ENCODE measurements at places on chromosomes 6 and 20.

DNA sequence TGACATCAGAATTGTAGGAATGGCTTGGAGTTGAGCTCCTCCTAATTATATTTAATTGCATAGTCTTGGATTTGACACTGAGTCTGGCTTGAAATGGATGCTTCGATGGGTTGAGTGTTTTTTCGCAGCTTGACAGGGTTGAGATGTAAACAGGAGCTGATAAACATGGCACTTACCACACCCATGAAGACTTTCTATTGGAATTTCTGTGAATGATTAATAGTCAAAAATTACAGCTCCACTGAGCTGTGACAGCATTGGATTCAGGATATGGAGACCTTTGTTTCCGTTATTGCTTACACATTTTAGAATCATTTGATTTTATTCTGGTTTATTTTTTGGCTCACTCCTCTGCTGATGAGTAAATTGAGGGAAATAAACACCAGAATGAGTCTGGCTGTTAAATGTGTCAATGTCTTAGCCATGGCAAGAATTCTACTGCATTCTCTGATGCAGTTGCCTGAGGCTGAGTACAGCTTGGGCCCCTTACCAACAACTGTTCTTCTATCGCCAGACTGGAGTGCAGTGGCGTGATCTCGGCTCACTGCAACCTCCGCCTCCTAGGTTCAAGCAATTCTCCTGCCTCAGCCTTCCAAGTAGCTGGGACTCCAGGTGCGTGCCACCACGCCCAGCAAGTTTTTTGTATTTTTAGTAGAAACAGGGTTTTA, 128.1 kb upstream of the DOK5 start:
- no peak for DNase-seq

DNA sequence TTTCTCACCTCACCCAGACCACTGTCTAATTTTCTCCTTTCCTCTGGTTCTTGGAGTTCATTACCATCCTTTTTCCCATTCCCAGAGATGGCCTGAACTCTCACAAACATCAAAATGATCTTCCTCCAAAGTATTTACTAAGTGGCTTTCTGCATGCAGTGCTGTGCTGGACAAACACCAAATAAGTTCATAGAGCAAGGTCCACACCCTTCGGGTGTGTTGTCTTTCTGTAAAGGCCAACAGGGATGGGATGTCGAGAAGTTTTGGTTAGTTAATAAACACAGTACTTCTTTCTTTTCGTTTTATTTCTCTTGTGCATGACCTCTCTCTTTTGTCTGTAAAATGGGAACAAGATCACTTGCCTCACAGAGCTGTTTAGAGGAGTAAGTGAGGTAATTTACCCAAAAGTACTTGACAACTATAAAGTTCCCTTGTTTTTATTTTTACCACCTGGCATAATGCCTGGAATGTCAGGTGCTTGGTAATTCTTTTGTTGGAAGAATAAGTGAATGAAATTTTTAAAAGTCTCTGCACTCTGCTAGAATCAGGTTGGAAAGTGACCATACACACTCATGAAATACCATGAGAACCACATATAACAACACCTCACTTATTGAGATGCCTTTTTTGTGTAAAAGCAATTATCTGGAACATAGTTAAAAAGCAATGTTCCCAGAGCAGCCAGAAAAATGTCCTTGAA, 22.8 kb upstream of the CCN6 start:
- DNase-seq: no peak

GRCh38 chr20:45459606-45460005, 9.9 kb upstream of the WFDC2 start:
- no peak for DNase-seq

DNA sequence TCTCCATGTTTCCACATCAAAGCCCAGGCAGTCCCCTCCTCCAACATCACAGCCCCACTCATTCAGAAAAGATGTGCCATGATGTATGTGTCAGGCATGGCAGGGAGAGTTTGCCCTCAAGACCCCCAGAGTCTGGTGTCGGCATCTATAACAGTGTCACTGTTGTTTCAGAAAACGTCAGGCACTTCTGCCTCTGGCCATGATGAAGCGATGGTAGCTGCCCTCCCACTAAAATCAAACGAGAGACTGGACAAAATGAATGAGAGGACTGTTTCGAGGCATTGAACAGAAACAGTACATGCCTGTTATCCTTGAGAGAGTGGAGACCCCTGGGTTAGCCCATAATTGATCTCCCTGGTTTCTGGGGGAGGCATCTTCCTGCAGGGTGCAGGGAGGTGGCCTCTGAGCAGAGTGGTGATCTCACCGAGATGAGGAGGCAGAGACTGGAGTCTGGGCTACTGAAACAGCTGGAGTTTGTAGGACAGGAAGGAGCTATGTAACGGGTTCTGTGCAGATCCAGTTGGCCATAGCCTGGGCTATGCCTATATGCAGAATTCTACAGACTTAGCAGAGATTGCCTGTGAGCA, 144.5 kb downstream of the SYCP2 start:
- DNase-seq: no peak

DNA sequence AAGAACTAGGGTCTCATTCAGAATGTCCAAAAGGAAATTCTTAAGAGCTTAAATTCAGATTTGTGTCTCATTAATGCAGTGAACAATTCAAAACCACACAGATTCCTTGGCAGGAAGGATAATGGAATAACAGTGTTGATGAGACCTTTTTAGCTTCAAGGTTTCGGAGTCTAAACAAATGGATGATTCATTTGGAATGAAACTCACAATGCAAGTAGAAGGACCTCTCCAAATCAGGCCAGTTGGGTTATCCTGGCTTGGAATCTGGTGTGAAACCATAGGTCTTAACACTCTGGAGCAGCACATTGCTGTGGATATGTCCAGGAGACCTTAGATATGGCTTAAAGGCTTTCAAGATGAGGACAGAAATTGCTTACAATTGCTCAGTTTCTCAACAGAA, 44.9 kb downstream of the KCTD20 start:
- no peak for DNase-seq

DNA sequence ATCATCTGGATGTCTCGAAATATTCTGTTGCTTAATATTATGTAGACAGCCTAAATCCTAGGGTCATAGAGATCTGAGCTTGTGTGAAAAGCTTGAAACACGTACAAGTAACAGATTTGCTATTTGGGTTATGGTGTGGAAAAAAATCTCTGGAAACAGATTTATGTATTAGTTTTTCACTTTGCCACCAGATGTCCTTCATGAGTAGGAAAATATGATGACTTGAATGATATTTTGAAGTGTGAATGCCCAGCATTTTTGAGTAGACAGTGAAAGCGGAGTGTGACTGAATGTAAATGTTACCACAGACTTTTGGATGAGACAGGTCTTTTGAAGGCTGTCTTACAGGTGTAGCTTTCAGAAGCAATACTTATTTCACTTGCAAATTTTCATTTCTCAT, 4.2 kb upstream of the BMP6 start:
- DNase-seq: no peak

DNA sequence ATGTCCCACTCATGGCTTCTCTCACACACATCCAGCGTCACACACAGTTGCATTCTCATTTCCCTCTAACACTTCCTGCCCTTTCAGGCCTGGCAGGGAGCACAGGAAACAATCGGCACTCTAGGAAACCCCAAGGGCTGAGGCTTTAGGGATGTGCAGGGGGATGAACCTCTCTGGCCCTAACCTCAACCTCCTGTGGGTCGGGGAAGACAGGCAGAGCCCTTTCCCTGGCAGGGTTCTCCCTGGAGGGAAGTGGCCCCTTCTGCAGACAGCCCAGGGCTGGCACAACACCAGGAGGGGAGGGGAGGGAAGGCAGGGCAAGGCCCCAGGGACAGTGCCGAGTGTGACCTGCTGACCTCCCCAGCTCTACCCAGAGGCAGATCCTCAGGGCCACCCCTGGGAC, 2.7 kb downstream of the TEAD3 start:
- DNase-seq: no peak

All from activated naive CD4-positive, alpha-beta T cell treated with anti-CD3 and anti-CD28 coated beads for 36 hours (primary cell).